Right atrium auricular region (tissue), 2 donors: ENCODE measurements at places on chromosomes 6 and 20.

DNA sequence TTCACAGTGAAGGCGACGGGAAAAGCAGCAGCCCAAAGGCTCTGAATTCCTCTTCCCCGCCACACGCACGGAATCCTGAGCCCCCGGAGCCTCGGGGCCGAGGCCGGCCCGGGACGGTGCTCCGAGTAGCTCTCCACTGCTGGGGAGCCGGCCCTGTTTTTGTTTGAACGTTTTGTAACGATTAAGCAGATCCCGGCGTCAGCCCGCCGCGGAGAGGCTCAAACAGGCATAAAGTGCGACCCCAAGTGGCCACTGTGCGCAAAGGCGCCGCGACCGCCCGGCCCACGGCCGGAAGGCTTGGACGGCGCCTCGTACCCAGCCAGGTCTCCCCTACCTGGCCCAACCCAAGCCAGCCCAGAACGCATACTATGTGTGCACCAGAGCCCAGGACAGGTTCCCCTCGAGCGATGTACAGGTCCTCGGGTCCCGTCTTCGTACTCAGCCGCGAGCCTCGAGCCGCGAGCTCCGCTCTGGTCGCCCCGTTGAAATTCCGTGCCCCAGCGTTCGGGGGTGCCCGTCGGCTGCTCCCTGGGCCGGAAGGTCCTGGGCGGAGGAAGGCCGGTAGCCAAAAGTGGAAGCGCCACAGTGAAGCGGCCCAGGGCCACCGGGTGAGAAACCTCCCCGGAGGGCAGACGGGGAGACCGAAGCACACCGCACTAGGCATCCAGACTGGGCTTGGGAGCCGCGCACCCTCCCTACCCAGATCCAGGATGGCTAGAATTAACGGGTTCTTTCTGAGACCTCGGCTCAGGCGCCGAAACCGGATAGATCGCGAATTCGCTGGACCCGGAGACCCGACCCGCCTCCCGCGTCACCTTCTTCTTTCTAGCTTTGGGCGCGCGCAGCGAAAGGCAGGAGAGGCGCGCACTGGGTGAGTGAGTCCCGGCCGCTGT lies 1.2 kb upstream of the MAFB start:
- peak; percentile 95 for DNase-seq

DNA sequence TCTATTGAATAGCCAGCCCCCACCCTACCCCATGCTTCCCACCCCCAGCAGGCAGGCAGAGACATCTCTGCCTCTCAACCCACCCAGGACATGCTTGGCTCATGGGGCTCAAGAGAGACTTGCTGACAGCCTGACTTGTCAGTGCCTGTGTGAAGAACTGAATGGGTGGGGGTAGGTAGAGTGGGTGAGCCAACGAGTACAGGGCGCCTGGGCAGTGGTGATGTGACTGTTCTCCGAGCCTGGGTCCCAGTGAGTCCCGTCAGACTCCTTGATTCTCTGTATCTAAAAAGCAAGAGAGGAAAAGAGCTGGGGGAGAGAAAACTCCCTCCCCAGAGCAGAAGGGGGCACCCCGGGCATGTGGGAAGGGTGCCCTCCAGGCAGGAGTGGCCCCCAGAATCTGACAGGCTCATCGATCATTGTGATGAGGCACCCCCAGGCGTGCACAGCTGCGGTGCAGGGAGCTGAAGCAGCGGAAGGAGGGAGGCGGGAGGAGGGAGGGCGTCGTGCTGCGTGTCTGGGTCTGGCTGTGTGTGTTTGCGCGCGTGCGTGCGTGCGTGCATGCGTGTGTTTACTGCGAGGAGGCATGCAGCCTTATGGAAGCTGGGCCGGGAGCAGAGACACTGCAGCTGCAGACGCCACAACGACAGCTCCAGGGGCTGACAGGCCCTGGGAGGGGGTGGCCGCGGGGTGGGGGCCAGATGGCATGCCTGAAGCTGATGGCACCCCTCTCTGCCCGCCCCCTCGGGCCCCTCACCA lies 40.2 kb downstream of the FOXP4 start:
- no peak for DNase-seq

DNA sequence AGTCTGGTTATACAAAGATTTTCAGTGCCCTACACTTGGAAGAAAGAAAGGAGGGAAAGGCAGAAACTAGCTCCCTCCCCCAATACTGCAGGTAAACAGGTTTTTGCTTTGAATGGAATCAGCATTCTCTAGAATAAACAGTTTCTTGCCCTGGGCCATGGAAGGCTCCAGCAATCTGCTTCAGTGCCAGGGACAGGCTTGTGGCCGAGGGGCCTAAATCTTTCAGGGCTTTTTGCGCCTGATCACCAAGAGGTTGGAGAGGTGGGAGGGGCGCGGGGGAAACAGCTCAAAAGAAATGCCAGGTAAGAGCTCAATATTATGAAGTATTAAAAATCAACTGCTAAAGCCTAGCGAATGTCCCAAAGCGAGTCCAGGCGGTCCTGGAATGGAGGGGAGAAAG lies 23.8 kb downstream of the TFAP2B start:
- no peak for DNase-seq

- peak; percentile 93 for DNase-seq
These were observed 287.6 kb downstream of the ESR1 start for GRCh38 chr6:152094992-152095592.

DNA sequence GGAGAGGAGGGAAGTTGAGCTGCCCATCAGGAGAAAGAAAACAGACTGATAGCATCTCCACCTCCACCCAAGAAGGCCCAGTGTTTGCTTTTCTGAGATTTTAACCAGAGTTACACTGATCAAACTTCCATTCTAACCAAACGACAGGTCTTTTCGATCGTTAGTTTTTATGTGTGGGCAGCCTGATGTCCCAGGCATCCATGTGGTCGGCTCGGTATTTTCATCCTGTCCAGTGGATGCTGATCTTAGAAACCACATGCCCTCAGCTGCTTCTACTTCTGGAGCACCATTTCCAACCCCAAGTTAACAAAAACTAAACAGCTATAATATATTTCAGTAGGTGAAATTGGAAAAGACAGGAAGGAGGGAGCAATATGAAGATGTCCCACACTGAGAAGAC lies 536.8 kb upstream of the JAG1 start:
- DNase-seq = no peak

DNA sequence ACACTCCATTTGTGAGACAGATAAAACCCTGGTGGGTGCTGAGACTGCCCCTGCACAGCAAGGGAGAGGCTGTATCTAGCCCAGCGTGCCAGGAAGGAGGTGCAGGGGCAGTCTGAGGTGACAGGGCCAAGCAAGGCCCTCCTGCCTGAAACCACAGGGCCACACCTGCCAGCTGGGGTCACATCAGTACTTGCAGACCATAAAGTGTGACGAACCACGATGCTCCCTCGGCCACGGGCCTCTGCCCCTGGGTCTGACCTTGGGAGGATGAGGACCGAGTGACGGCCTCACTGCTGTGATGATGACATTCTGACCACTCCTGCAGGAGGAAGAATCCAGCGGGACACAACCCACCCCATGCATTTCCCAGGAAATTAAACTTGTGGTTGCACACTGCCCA lies 75.1 kb downstream of the NINL start:
- no peak for DNase-seq

DNA sequence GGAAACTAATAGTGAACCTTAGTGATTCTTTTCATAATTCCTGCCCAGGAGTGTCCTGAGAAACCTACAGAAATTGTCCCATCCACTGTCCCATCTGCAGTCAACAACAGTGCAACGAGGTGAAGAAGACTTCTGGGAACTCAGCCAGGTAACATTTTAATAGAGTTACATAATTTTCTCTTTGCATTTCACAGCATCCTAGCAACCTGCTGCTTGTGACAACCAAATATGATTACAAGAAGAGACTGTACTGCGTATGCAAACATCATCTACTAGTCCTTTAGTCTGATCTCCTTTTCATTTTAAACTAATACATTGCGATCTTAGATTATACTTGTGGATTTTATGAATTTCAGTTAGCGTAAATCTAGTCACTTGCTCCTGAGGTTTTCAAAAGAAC lies 951.6 kb downstream of the TFAP2A start:
- no peak for DNase-seq

DNA sequence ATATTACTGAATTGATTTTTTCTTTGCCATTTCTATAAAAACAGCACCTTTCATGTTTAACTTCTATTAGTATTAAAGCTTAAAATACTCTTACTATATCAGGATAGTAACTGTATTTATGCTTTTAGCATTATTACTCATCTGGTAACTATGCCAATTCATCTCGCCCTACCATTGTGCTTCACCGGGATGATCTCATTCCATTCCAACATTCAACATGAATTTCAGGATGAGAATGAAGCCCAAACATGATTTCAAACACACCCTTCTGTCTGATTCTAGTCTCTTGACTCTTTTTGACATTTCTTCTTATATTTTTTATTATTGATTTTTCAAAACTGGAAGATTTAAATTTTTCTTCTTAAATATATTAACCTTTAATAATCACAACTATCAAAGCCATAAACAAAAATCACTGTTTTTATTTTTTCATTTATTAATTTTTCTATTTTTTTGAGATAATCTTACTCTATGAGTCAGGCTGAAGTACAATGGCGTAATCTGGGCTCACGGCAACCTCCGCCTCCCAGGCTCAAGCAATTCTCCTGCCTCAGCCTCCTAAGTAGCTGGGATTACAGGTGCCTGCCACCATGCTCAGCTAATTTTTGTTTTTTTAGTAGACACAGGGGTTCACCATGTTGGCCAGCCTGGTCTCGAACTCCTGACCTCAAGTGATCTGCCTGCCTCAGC lies 46.7 kb downstream of the GJA1 start:
- no peak for DNase-seq

DNA sequence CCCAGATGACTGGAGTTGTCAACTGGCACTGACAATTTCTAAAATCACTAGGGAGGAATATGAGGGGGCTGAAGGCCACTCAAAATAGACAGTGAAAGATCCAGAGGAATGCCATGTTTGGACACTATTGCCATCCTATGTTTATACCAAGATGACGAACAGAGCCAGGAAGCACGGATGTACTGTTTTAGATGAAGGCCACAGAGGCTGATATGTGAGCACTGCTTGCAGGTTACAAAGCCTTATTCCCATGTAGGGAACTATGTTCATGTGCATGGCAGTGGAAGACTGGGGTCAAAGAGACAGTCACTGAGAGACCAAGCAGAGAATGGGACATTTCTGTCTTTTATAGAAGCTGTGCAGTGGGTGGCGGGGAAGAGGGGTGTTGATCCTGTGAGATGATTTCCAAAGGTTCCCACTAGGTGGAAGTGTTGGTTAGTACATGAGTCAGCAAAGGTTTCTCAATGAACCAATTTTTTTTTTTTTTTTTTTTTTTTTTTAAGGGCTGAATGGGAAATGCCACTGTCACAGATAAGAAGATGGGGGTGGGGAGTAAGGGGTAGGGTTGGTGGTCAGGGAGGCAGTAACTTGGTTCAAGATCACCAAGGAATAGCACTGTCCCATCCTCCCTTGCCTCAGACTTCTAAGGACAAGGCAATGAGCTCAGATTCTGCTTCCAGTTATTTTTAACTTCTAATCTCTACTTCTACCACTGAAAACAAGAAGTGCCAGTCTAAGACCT lies 46.7 kb upstream of the MOCS1 start:
- no peak for DNase-seq
